ENCODE measurements at places on chromosomes 6 and 20.

DNA sequence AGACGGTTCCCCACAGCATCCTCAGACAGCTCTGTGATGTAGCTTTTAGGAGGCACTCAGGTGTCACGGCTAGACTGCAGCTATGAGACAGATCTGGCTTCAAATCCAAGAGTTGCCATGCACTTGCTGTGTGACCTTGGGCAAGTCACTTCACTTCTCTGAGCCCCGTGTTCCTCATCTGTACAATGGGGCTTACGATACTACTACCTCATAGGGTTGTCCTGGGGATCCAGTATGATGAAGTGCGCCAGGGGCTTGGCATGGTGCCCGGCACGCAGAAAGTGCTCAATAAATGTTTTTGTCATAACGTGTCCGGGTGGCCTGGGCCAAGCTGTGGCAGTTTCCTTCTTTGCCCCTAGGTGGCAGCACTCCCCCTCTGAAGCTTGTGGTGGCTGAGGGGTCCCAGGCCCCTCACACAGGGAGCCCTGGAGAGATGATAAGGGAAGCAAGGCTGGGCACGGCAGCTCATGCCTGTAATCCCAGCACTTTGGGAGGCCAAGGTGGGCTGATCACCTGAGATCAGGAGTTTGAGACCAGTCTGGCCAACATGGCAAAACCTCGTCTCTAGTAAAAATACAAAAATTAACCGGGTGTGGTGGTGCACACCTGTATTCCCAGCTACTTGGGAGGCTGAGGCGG is 19.1 kb upstream of the CHMP4B start:
- DNase-seq: no peak

- peak; percentile 75 for DNase-seq
Measured at GRCh38 chr6:6758915-6759654, 170.6 kb downstream of the LY86 start.

DNA sequence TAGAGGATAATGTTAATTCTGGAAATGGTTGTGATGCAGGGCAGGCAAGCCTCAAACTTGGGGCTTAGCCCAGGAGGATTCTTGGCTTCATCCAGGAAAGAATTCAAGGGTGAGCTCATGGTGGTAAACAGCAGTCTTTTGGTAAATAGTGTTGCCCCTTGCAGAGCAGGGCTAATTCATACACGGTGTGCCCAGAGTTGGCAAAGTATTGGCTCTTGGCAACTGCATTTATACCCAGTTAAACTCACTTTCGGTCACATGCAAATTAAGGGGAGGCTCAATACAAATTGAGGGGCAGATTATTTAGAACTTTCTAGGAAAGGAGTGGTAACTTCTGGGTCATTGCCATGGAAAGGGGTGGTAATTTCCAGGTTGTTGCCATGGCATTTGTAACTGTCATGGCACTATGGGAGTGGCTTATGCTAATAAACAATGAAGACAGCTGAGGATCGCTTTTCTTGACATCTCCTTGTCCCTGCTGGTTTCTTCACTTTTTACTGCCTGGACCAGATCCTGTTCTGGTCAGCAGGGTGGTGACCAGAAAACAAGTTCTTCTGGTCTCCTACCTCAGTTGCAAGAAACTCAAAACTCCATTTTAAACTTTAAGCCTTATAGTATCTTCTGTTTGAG is 3.9 kb upstream of the OTOR start:
- no peak for DNase-seq

- no peak for DNase-seq
Measured at GRCh38 chr6:81747327-81747726, 5.2 kb downstream of the TENT5A start.

DNA sequence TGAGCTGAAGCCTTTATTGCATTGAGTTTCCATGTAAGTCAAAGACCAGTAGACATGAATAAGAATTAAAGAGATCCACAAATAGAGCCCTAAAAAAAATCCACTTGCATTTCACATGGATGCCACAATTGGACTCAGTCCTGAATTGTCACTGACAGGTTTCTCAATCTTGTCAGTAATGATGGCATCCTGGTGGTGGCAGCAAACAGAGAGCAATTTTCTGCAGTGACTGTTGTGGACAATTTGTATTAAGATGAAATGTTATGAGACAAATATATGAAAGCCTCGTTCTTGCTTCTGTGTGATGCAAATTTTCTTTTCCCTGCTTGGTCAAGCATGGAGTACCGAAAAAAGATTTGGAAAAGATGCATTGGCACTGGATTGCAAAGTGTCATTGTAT is 278.9 kb downstream of the SAMD5 start:
- DNase-seq: peak; percentile 0

DNA sequence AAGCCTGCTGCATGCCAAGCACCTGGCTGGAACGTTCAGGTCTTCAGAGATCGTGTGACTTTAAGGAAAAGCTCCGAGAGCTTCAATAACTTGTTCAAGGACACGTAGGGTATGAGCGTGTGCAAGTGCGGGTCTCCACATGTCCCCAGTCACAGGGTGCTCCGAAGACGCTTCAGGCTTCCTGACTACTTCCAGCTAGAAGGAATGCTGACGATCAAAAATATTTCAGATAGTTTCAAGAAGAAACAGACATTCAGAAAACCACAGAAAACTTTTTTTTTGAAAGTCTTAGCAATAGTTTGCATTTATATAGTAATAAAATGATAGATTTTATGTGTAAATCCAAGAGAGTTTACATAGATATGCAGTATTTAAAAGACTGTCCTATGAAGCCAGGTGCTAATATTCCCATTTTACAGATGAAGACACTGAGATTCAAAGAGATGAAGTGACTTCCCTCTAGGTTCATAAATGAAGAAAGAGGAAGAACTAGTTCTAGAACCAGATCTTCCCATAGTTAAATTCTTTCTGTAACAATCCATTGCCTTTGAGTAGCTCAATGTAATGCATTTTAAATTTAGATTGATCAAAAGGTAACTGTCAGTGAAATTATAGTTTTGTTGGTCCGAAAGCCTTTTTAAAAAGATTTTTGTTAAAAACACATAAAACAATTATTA is 247.6 kb downstream of the MYLK4 start:
- no peak for DNase-seq

GRCh38 chr20:1334761-1335160 is 5.8 kb upstream of the SDCBP2 start:
- DNase-seq: no peak

DNA sequence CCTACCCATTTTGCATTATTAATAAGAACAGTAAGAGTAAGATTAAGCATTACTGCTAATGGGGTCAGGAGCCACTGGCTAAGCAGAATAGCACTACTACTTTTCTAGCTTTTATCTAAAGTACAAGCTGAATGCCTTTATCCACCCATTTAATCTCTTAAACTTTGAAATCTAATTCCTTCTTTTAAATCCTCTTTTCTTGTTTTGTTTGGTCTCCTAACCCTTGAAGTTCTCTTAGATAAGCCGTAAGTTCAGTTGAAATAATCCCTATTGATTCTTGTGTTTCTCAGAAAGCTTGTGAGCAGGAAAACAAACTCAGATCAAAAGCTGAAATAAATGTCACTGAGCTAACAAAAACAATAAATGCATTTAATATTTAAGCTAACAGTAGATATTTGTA is 380.2 kb downstream of the TBC1D32 start:
- no peak for DNase-seq

DNA sequence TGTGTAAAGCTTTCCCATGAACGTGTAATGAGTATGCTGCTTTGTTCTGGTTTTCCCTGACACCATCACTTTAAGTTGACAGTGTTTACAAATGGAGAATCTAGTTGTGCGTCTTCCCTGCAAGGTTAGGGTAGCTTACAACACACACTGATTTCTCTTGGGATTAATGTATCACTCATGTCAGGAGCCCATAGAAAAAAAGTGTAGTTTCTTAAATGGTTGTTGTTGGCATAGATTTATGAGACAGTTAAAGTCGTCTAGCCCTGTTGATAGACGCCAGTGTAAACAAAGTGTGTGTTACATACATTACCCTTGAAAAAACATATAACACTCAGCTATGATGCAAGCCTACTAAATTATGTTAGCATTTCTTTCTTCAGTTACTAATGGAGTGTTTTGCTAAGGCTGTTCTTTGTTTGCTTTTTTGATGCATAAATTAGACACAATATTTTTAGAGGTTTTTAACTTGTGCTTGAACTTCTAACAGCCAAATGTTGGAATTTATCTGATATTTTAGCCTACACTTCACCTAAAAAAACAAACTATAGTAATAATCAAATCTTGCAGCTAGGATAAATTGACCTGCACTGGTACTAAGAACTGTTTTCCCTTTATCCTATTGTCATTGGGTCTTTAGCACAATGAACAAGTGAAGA is 88.6 kb downstream of the RNF217 start:
- DNase-seq: no peak

GRCh38 chr6:6886171-6886885 is 221.4 kb upstream of the RREB1 start:
- no peak for DNase-seq

GRCh38 chr20:10665027-10665561 is 8.7 kb downstream of the JAG1 start:
- no peak for DNase-seq

DNA sequence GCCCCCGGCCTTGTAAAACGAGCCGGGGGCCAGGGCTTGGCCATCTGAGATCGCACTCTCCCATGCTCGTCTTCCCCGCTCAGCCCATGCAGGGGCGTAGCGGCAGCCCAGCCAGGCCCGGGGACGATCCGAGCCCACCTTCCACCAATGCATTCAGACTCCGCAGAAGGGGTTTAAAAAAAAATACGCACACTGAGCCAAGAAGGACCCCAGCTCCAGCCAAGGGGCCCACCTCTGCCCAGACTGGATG is 320 bp downstream of the GSTA4 start:
- peak; percentile 48 for DNase-seq

GRCh38 chr20:56487216-56487615 is 18.8 kb downstream of the RTF2 start:
- no peak for DNase-seq

DNA sequence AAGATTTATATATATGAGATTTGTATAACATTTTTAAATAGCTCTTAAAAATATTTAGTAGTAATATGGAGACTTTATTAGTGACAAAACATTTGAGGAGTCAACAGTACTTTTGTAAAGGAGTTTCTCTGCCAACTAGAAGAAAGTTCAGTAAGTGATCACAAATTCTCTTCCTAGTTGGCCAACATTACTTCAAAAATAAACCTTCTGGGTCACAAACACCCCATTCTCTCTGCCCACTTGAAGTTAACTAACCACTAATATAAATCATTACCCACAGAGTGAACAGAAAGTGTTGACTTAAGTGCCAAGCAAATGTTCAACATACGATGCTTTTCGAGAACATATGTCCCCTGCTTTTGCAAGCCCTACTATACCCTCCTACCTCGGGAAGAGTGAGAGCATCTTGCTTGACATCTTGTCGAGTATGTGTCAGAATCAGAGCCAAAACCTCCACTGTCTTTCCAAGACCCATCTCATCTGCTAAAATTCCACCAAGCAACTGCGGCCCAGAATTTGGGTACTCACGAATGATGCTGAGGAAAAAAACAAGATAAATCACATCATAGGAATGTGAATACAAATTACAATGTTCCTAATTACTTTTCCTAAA is 16.9 kb downstream of the SHPRH start:
- no peak for DNase-seq

- no peak for DNase-seq
Measured at GRCh38 chr6:89082486-89082891, 1.9 kb downstream of the PNRC1 start.

DNA sequence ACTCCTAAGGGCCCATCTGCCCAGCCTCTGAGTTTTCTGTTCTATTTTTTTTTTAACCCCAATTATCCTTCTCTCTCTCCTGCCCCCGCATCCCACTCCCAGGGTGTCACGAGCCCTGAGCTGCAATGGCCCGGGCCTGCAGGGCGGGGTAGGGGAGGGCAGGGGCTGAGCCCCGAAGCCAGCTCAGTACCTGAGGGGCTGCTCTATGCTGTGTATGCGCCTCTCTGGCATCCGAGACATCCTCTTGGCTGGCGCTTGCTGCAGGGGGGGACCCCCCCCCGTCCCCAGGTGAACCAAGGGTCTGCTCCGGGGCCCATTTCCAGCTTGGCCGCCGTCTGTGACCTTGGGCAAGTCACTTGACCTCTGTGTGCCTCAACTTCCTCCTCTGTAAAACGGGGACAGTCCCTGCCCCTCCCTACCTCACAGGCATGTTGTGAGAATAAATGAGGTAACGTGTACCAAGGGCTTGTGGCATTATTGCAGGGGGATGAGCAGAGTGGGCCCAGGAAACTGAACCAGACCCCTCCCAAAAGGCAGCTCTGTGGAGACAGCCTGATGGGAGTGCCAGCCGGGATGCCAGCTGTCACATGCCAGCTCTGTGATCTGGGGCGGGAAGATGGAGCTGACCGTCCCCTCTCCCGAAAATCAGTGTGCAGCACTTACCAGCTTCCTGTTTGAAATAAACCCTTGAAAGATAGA is 13.0 kb upstream of the MYL9 start:
- no peak for DNase-seq

DNA sequence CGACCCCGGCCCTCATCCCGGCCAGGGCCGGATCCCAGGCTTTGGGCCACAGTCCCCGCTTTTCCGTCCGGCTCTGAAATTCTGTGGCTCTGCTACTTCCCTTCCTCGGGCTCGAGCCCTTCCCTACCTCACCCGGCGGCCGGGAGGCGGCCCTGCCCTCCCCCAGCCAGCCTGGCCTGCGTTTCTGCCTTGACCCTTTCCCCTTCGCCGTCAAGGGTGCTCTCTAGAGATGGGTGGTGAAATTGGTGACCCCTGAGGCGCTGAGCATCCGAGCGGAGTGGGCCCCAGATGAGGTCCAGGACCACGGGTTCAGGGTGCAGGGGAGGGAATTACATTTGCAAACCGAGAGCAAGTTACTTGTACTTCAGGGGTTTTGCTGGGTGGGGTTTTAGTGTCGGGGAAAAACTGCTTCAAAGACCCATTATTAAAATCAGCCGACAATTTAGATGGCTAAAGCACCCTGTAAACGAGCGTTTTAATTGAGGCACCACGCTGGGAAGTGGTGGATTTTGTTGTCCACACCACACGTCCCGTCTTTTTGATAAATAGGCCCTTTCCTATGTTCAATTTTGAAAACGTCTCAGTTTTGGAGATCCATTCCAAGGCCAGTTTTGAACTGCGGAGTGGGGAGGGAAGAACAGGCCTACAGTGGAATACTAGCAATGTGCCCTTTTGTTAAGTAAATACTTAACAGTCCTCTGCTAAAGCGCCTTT is 9.9 kb downstream of the TFAP2A start:
- no peak for DNase-seq

DNA sequence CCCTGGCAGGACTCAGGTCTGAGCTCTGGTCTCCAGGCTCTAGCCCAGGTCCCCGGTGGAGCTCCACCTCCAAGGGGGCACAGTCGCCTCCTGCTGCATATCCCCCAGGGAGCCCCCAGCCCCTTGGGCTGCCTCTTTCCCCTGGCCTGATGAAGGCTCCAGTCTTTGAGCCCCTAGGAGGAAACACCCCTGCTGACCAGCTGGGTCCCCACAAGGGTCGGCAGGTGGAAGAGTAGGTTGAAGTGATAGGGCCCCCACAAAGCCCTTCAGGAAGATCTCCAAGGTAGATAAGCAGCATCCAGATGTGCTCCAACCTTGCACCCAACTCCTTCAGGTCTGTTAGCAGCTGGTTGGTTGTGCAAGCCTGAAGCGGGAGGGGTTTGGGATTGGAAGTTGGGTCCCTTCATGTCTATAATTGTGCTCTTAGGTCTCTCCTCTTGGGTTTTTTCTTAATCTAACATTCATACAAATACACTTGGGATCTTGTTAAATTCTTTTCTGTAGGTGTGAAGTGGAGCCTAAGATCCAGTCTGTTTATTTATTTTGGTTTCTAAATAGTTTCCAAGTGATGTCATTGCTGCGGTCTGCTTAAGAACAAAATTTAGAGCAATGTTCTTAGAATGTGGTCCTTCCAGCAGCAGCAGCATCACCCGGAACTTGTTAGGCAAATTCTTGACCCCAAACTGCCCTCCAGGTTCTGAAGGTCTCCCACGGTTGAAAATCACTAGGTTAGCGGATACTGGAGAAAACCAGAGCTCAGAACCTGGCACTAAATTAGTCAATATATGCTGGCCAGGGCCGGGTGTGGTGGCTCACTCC is 5.1 kb downstream of the UBE2C start:
- DNase-seq: no peak

Measured in COR-L47 (cell line).